ENCODE measurements at places on chromosomes 4 and X. TPM values are rescaled to one million over a fixed set of nuclear protein-coding genes. Genes with fewer than 3 reads are reported as not detected.

The SLITRK2 gene
- total RNA-seq = 0.14 TPM

The DGKK gene
- total RNA-seq = not detected

The ADAM29 gene
- not detected for total RNA-seq

The CLDN22 gene
- not detected for total RNA-seq

The AREG gene
- 54.3 TPM for total RNA-seq

The UGT2B15 gene
- total RNA-seq = not detected

The PLXNB3 gene
- total RNA-seq = 52.2 TPM

The FGF13 gene
- 18.3 TPM for total RNA-seq

The CLCN4 gene
- 3.5 TPM for total RNA-seq

The FMR1NB gene
- total RNA-seq = not detected

The ARMCX4 gene
- 13.4 TPM for total RNA-seq

The TBC1D9 gene
- total RNA-seq = 17.5 TPM

The TBX22 gene
- not detected for total RNA-seq

The MFAP3L gene
- 11.4 TPM for total RNA-seq

The SLC26A1 gene
- total RNA-seq = not detected

The CT55 gene
- total RNA-seq = not detected

The IL21 gene
- not detected for total RNA-seq

The AFF2 gene
- total RNA-seq = 16.6 TPM

The NFXL1 gene
- 5.6 TPM for total RNA-seq

The SLC9A6 gene
- 13.9 TPM for total RNA-seq

The CCDC149 gene
- 30.1 TPM for total RNA-seq

The FRAS1 gene
- 2.0 TPM for total RNA-seq

The HSFX3 gene
- total RNA-seq = not detected

The TMEM150C gene
- 0.92 TPM for total RNA-seq

The ART3 gene
- total RNA-seq = not detected

The MAGEB17 gene
- total RNA-seq = not detected

The IL2 gene
- not detected for total RNA-seq

The HDX gene
- total RNA-seq = 6.0 TPM

The RTL3 gene
- total RNA-seq = 1.6 TPM

The SLC10A4 gene
- total RNA-seq = 0.42 TPM

The CNGA1 gene
- total RNA-seq = 0.28 TPM

The MAGEA2B gene
- not detected for total RNA-seq

The GAGE1 gene
- not detected for total RNA-seq

The SLC4A4 gene
- 1.8 TPM for total RNA-seq

The CCNB3 gene
- total RNA-seq = not detected

The XPNPEP2 gene
- 2.7 TPM for total RNA-seq

The GSX2 gene
- total RNA-seq = not detected

The FOXO4 gene
- total RNA-seq = 10.9 TPM

The ANK2 gene
- total RNA-seq = 81.6 TPM

The GPR143 gene
- not detected for total RNA-seq

The PRRG1 gene
- total RNA-seq = 7.2 TPM

Measured in thoracic aorta (tissue), 2 donors.